Kidney epithelial cell (primary cell): ENCODE measurements at places on chromosomes 2 and 18.

- no peak for DNase-seq
Measured at GRCh38 chr2:233917116-233917515, at the start of gene TRPM8. TRPM8 (plus strand) TSS chr2:233917373; CDS start chr2:233926538, 9,165 bp downstream.

- no peak for DNase-seq
Measured at GRCh38 chr2:218036371-218036770, 32.7 kb upstream of the RUFY4 start.

DNA sequence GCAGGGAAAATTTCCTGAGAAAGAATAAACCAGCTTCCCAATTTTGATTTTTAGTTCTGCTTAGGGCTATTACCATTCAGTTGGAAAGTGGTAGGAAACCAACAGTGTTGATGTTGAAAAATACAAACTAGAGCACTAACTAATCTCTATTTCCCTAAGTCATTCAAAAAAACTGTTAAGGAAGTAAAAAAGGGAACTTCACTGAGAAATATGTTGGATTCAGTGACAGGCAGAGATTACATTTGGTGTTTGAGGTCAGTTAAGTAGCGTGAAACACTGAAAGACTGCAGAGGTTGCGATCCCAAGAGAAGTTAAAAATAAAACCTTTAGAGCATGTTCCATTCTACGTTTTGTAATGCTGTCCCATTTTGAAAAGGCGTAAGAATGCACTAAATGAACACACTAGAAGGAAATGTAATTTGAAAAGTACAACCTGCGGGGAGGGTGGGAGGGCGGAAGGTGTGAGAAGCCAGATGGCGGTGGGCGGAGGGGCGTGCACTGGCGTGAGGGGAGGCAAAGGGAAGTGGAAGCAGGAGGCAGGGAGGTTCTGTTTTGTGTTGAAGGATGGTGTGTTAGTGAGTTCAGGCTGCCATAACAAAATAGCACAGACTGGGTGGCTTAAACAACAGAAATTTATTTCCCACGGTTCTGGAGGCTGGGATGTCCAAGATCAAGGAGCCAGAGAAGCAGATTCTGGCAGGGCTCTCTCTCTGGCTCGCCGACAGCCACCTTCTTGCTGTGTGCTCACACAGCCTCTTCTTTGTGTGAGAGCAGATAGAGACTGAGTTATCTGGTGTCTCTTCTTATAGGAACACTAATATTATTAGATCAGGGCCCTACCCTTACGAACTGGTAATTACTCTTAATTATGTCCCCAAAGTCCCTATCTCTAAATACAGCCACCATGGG lies 94.3 kb upstream of the KCTD1 start:
- no peak for DNase-seq

GRCh38 chr2:26274058-26274613 lies 29.4 kb downstream of the HADHB start:
- no peak for DNase-seq

DNA sequence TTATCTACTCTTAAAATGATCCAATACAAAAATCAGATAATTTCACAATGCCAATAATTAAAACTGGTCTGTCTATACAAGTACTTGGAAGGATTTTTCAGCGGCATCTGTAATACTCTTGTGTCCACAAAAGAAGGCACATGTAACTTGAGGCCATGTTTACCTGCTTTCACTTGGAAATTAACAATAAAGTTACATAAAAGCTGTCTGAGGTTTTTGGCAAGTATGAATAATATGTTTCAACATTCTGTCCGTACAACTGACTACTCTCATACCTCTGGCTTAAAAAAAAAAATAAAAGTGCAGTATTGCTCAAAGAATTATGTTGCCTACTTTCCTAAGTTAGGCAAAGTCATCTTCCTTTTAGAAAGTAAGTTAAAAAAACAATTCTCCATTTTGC lies 253.6 kb downstream of the NBAS start:
- DNase-seq = no peak

- no peak for DNase-seq
Measured at GRCh38 chr18:10329101-10329500, 125.3 kb upstream of the APCDD1 start.
